ENCODE measurements at places on chromosomes 7 and 10.

GRCh38 chr10:91043173-91043910 is 122.5 kb upstream of the ANKRD1 start:
- DNase-seq = no peak

- DNase-seq = no peak
These were observed 107.6 kb upstream of the ZNF92 start for GRCh38 chr7:65265933-65266519.

DNA sequence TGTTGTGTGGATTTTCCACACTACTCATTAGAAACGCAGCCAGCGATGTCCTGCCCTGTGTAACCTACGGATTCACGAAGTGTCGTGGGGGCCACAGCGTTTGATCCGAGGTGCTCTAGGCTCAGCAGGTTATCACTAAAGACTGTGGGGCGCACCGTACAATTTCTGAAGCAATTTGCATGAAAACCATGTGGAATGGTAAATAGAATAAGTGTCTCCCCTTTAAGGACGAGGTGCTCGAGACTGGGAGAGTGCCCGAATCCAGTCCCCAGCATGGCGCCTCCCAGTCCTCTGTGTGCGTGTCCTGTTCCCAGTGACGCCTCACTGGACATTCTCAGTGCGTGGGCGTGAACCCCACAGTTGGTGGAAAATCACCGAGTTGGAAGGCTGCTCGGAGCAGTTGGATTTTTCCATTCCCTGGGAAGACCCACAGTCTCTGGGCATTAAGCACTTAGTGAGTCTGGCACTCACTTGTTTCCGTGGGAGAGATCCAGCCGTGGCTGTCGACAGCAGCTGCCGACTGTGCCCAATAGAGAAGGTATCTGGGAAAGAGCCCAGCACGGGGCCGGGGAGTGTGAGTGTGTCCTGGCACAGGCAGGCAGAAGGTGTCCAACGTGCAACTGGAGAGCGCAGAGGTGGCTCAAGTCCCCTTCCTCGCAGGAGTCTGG is 37.0 kb downstream of the PFKP start:
- no peak for DNase-seq

DNA sequence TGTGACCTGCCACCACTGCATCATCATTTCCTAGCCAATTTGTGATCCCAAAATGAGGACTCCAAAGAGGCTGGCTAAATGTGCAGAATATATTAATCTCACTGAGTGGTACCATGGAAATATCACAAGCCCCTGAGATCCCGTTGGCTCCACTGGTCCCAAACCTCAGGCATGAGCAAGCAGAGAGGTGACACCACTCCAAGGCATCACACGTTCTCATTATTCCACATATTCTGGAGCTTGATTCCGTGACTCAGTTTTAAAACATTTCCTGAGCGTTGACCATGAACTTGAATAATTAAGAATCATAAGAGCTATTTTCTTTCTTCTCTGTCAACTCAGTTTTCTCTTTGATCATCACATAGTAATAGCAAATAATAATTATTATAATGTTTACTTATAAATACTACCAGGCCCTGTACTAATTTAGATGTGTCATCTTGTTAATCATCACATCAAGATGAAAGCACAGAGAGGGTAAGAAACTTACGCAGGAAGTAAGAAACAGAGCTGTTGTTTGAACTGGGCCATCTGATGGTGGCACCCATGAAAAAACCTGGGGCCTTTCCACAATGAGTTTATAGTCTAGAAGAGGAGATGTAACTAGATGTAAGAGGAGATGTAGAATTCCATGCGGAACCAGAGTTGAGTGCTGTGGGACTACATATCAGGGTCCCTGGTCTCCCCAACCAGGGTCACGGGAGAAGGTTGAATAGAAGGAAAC is 3.5 kb downstream of the APBB1IP start:
- no peak for DNase-seq
